ENCODE measurements at places on chromosomes 1 and 21. TPM values are rescaled to one million over a fixed set of nuclear protein-coding genes. Genes with fewer than 3 reads are reported as not detected.
A peak's percentile ranks its signal among the peaks of the same experiment; 100 is the strongest.

- DNase-seq = peak; percentile 34
These were observed 22.7 kb downstream of the COL6A2 start for GRCh38 chr21:46120301-46121285.

DNA sequence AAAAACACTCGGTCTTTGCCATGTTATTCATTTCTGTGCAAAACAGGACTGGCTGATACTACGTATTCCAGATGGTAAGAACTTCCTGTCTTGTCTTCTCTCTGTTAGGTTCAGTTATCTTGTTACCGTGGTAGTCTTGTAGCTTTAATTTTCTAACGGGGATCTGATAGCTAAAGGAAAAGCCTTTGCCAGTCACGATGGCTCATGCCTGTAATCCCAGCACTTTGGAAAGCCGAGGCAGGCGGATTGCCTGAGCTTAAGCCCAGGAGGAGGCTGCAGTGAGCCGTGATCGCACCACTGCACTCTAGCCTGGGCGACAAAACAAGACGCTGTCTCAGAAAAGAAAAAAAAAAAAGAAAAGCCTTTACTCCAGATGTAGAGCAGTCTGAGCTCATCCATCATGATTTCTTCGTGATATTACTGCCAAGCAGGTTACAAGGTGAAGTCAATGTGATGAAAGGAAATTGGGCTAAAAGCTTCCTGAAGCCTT, 11.1 kb upstream of the MSTO1 start:
- peak; percentile 69 for DNase-seq

MDM4 gene
- 161 TPM for total RNA-seq

GRCh38 chr1:31984419-31985347, 29.0 kb upstream of the KHDRBS1 start:
- no peak for DNase-seq

GRCh38 chr1:23613191-23614031, 54.1 kb upstream of the ID3 start:
- peak; percentile 64 for DNase-seq

GRCh38 chr1:202244841-202245261, 51.3 kb downstream of the LGR6 start:
- DNase-seq = peak; percentile 24

DNA sequence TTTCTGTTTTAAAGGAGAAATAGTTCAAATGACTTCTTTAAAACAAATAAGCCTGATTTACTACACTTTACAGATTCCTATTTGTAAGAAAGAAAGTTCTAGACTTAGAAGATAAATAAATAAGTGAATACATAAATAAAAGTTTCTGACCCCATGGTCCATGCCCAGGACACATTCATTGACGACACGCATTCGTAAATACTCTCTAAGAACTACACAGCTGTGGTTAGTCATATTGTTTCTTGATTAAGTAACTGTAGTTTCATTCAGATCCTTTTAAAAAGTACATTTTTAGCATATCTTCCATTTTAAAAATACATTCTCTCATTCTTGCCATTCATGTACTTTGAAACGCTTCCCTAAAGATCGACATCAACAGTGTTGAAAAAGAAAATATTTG, 497.4 kb downstream of the SETD4 start:
- no peak for DNase-seq

DNA sequence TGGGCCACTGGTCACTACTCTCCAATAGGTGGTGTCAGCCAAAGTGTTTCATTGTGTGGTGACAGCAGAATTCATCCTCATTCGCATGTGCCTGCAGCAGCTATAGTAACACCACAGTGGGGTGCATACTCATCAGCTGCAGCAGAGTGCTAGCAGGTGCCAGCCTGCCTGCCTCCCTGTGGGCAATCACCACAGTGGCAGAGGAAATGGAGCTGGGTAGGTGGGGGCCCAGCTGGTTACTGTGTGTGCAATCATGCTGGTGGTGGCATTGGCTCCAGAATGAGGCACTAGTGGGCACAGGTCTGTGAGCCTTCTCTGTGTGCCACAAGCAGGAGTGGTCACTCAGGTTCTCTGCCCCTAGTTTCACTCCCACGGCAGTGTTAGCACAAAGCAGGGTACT, 579.2 kb downstream of the PTPRC start:
- DNase-seq = peak; percentile 78

- DNase-seq = peak; percentile 7
These were observed 188.8 kb downstream of the TNR start for GRCh38 chr1:175554586-175554985.

ST6GALNAC3 gene
- total RNA-seq = 7.6 TPM

DNA sequence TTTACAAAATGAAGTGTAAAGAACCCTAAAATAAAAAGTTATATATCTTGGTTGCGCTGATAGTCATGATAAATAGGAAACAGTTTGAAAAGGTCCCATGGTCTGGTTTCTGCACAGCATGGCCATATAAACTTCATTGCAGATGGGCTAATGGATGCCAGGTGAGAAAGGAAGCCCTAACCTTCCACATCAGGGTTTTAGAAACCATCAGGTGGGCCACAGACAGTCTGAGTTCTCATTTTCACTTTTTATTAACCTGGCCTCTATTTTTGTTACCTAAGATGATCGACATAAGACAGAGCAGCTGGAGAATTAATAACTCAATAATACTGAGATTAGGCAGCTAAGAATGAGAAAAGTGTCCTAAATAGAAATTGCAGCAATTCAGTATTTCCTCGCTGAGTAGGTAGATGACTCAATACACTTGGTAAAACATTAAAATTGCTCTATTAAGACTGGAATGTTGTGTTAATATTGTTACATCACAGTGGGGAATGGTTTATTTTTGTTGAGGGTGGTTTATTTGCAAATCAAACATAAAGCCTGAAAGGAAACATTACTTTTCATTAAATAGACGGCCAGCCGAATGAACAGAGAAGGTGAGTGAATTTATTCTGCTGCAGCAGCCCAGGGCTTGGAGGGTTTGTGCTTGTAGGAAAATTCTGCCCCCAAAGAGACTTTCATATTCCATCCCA, 21.1 kb downstream of the C1orf21 start:
- no peak for DNase-seq

GRCh38 chr1:153483776-153484175, 23.3 kb upstream of the S100A7 start:
- peak; percentile 64 for DNase-seq

BATF3 gene
- total RNA-seq = 4.5 TPM

CYP4A22 gene
- not detected for total RNA-seq

- DNase-seq = no peak
These were observed 36.3 kb downstream of the GABPB2 start for GRCh38 chr1:151106894-151107293.

EXO1 gene
- 23.7 TPM for total RNA-seq

DNA sequence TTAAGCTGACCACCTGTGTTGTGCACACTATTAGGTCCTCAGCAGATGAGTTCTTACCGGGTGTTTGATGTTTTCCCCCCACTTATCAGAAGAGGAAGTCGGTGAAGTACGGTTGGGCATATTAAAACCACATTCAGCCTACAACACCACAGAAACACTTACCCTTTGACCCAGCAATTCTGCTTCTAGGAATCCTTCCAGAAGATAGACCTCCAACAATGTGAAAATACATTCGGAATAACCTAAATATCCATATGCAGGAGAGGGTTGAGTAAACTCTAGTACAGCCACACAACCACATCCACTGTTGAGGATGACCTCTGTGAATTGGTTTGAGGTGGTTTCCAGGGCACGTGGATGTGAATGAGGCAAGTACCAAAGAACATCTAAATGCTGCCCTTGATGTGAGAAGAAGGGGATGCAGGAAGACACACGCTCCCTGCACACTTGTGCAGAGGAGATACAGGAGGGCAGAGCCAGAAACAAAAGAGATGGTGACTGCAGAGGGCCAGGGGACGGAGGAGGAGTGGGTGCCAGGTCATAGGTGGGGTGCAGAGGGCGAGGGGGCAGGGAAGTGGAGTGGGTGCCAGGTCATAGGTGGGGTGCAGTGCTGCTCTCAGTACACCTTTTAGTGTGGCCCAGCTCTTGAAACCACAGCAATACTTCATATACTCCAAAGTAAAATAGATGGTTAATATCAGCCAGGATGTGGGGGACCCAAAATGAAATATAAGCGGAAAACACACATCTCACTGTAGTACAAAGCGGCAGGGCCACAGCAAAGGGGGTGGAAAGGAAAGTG, 12.8 kb downstream of the ADARB1 start:
- no peak for DNase-seq

DNA sequence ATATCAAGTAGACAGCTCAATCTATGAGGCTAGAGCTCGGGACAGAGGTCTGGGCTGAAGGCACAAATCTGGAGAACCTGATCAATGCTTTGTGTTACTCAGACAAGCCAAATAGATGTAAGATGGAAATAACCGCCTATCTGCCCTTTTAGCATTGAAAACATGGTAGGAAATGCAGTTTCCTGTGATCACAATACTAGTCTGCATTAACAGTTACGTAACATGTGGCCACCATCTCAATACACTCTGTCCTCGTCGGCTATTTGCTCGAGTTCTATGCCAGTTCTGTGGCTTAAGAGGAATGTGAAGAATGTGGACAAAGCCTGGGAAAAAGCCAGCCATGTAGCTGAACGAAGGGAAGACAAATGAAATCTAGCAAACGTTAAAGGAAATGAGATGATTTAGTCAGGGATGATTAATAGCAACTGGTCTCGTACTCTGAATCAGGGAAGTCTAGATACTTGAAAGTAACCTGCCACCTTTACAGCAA, 73.3 kb downstream of the HSF2BP start:
- DNase-seq = peak; percentile 75

GRCh38 chr1:151851886-151852285, 1.6 kb downstream of the THEM5 start:
- DNase-seq = peak; percentile 42
